ENCODE measurements at places on chromosomes 12 and 14. TPM values are rescaled to one million over a fixed set of nuclear protein-coding genes. Genes with fewer than 3 reads are reported as not detected.

- DNase-seq: no peak
Observed at GRCh38 chr12:6970096-6970527, 352 bp downstream of the PHB2 start.

COX8C gene
- not detected for total RNA-seq

DNA sequence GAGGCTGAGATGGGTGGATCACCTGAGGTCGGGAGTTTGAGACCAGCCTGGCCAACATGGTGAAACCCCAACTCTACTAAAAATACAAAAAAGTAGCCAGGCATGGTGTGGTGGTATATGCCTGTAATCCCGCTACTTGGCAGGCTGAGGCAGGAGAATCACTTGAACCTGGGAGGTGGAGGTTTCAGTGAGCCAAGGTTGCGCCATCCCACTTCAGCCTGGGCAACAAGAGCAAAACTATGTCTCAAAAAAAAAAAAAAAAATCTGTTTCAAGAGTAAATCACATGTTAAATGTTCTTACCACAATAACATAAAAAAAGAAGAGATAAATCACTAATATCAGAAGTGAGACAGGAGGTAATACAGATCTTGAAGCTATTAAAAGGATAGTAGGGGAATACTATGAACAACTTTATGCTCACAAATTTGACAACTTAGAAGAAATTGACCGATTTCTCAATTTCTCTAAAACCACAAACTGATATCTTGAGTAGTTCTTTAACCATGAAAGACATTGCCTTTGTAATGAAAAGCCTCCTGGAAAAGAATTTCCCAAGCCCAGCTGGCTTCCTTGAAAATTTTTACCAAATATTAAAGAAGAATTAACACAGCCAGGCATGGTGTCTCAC is 37.7 kb downstream of the TAOK3 start:
- DNase-seq: no peak

- no peak for DNase-seq
Observed at GRCh38 chr12:132150780-132151144, 6.5 kb downstream of the NOC4L start.

DNA sequence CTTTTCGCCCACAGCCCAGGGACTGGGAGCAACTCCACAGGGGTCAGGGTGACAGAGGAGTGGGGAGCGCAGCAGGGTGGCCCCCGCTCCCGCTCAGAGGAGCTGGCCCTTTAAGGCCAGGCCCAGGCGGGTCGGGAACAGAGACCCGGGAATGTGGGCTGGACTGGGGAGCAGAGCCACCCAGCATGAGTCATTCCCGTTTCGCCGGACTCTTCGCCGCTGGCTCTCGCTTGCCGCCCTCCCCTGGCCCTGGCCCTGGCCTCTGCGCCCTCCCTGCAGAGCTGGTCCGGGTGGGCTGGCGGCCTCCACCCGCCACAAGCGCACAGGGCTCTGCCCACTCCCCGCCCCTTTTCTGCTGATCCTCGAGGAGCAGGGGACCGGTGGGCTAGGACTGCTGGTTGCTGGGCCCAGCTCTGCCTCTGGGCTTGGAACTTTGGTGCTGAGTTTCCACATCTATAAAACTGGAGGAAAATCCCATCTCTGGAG is 92.8 kb downstream of the NINJ2 start:
- DNase-seq: no peak

DNA sequence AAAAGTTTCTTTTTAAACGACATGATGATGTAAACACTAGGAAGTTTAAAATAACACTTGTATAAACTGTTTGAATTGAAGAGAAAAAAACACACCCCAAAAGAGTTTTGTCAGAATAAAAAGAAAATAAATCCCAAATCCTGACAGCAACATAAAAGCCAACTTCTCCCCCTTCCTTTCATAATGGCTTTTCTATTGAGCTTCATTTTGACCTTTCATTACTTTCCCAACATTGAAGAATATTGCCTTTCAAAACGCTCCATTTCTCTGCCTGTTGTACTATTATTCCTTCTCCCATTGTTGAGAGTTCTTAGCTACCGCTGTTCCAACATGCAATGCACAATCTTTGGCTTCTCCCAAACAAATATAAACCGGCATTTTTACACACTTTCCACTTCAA is 448.5 kb downstream of the BCAT1 start:
- no peak for DNase-seq

DNA sequence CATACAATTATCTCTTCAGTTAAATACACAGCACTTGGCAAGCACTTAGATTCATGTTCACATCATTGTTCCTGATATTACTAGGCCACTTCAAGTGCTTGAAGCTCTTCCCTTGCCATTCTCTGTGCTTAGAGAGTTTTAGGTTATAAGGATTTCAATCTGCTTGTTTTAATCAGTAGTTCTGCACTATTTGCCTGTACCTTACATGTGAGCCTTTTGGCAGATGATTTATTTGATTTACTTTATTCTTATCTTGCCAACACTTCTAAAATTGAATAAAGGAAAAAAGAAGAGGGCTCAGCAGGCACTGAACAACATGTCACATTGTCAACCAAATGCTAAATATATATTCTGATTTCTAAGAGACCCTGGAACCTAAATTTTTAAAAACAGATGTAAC is 363.8 kb upstream of the USP15 start:
- DNase-seq: no peak

CLEC2A gene
- not detected for total RNA-seq

DNA sequence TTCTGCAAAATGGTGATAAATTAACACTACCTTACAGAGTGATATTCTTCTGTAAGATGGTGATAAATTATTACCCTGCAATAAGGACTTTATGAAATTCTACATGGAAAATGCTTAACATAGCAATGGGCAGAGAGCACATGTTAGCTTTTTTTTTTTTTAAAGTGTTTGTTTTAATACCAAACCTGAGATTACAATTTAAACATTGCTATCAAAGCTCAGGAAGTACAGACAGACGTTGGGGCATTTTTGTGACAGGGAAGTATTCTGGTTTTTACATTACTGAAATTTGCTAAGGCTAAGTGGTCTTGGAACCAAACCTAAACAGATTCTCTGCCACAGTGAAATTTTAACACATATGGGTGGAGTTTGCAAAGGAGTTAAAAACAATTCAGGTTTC is 133.1 kb downstream of the FGD4 start:
- DNase-seq: no peak

All from activated CD8-positive, alpha-beta memory T cell treated with anti-CD3 and anti-CD28 coated beads, Interleukin-2, amount 10 ng/mL, durations not matched to agents 7 days and 5 days (primary cell).